ENCODE measurements at places on chromosomes 7 and 10.

DNA sequence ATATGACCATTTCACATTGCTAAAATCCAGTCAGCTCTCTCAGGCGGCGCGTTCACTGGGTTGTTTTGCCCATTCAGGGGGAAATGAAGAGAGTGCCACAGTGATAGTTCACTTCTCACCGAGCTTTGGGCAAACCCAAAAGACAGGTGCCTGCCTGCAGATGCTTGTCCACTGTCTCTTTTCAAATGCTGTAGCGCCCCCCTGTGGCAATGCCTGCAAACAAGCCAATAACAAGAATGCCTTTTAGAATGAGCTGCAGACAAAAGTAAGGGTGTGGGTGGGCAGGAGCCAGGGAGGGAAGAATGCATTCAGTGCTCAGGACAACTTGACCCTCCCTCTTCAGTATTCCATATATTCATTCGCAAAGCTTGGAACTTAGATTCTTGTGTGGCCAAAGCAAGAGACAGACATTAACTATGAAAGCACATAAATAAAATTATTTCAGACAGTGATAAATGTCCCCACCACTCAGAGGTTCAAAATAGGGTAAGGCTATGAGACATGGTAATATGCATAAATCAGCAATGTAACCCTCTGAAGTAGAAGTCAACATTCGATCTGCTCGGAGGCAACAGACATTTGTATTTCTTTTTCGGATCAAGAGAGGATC lies 86.9 kb downstream of the JAZF1 start:
- peaks cover 3% of the 10 kb centered on the region for H3K4me1 ChIP-seq
- H3K36me3 ChIP-seq = no peaks in the 10 kb centered on the region
- H3K4me3 ChIP-seq = no peak overlapping the region
- no peak overlapping the region for H3K27ac ChIP-seq
- peak; percentile 25 for DNase-seq
- H3K27me3 ChIP-seq = no peaks in the 10 kb centered on the region

- H3K4me3 ChIP-seq = no peak overlapping the region
- no peaks in the 10 kb centered on the region for H3K36me3 ChIP-seq
- no peak overlapping the region for H3K27ac ChIP-seq
Observed at GRCh38 chr10:58773944-58774343, 261.3 kb downstream of the BICC1 start.

GRCh38 chr10:76202777-76203176 lies 771.4 kb downstream of the LRMDA start:
- no peak overlapping the region for H3K27ac ChIP-seq
- H3K4me3 ChIP-seq = no peak overlapping the region
- H3K4me1 ChIP-seq = no peaks in the 10 kb centered on the region
- H3K27me3 ChIP-seq = no peaks in the 10 kb centered on the region

- H3K4me1 ChIP-seq = no peaks in the 10 kb centered on the region
- H3K4me3 ChIP-seq = no peak overlapping the region
- H3K27ac ChIP-seq = no peak overlapping the region
- no peak for DNase-seq
Observed at GRCh38 chr7:29764227-29764626, 42.1 kb upstream of the WIPF3 start.

- no peak for DNase-seq
- no peak overlapping the region for H3K27ac ChIP-seq
- no peak overlapping the region for H3K4me3 ChIP-seq
- peaks cover 17% of the 10 kb centered on the region for H3K36me3 ChIP-seq
- H3K27me3 ChIP-seq = no peaks in the 10 kb centered on the region
Observed at GRCh38 chr7:105036217-105037168, 22.5 kb downstream of the KMT2E start.

DNA sequence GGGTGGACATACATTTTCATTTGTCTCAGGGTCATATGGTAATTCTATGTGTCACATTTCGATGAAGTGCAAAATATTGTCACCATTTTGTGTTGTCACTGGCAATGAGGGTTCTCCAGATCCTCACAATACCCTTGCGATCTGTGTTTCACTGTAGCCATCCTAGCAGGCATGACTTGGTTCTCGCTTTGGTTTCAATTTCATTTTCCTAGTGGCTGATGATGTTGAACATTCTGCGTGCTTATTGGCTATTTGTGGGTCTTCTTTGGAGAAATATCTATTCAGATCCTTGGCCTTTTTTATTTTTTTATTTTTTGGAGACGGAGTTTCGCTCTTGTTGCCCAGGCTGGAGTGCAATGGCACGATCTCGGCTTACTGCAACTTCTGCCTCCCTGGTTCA lies 24.8 kb upstream of the MNX1 start:
- no peak for DNase-seq
- H3K36me3 ChIP-seq = no peaks in the 10 kb centered on the region
- H3K27me3 ChIP-seq = peaks cover 5% of the 10 kb centered on the region
- H3K27ac ChIP-seq = no peak overlapping the region
- H3K4me1 ChIP-seq = no peaks in the 10 kb centered on the region

DNA sequence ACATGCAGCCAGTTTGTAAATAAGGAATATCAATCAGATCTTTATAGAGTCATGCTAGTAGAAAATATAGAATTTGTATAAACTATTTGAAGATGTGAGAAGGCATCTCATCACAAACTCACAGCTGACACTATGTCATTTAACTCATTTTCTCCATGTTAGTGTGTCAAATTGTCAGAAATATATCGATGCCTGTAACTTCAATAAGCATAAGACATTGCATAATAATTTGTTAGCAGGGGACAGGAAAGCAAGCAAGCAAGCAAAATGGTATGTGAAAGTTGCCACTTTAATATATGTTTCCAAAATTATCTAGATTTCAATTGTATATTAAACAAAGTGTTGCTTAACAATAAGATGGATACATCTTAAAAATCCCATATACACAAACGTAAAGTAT lies 571.0 kb downstream of the ARL4A start:
- H3K27me3 ChIP-seq = no peaks in the 10 kb centered on the region
- no peak overlapping the region for H3K27ac ChIP-seq
- no peak overlapping the region for H3K4me3 ChIP-seq
- no peaks in the 10 kb centered on the region for H3K4me1 ChIP-seq
- no peaks in the 10 kb centered on the region for H3K36me3 ChIP-seq

GRCh38 chr7:92547579-92547978 lies 19.0 kb downstream of the RBM48 start:
- H3K27me3 ChIP-seq = no peaks in the 10 kb centered on the region
- H3K4me1 ChIP-seq = no peaks in the 10 kb centered on the region
- no peaks in the 10 kb centered on the region for H3K36me3 ChIP-seq
- no peak for DNase-seq
- H3K27ac ChIP-seq = no peak overlapping the region

DNA sequence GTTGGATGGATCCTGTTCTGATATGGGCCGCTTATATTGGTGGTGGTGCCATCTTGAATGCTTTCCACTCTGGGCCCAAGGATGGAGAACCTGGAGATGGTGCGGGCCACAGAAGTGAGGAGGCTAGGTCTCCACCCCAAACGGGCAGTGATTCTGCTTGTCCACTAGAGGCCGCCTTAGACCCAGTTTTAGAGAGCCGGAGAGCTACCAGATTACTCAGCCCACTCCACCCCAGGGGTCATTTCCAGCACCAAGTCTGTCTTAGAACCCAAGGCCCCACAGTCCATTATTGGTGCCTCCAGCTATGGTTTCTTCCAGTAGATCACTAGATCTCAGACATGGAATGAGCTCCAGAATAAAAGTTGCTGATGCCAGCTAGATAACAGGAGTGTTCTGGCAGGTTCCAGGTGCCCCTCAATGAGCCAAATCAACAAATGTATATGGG lies 11.8 kb upstream of the CAMK2G start:
- peak; percentile 57 for DNase-seq
- H3K27me3 ChIP-seq = no peaks in the 10 kb centered on the region
- H3K4me3 ChIP-seq = no peak overlapping the region
- no peaks in the 10 kb centered on the region for H3K36me3 ChIP-seq
- H3K27ac ChIP-seq = no peak overlapping the region
- H3K4me1 ChIP-seq = peaks cover 7% of the 10 kb centered on the region

DNA sequence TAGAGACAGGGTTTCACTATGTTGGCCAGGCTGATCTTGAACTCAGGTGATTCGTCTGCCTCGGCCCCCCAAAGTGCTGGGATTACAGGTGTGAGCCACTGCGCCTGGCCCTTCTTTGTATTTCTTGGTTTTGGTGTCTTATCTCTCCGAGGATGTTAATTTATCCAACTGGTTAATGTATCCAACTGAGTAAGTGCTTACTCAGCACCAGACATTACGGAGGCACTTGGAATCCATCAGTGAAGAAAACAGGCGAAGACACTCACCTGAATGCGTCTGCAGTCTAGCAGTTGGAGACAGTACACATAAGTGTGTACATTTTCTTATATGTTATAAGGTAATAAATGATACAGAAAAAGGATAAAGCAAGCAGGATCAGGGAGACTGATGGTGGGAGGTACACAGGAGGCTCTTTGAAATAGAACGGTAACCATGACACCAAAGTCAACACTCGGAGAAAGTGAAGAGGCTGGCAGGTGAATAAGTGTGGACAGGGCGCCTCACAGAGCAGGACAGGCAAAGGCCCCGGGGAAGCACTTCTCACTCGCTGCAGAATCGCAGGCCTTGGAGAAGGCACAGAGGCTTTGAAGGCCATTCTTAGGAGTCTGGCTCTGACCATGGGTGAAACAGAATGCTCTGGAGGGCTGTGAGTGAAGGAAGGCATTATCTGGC lies 73.1 kb downstream of the LANCL2 start:
- no peaks in the 10 kb centered on the region for H3K36me3 ChIP-seq
- peaks cover 48% of the 10 kb centered on the region for H3K4me1 ChIP-seq
- no peak for DNase-seq
- no peaks in the 10 kb centered on the region for H3K27me3 ChIP-seq
- no peak overlapping the region for H3K4me3 ChIP-seq

DNA sequence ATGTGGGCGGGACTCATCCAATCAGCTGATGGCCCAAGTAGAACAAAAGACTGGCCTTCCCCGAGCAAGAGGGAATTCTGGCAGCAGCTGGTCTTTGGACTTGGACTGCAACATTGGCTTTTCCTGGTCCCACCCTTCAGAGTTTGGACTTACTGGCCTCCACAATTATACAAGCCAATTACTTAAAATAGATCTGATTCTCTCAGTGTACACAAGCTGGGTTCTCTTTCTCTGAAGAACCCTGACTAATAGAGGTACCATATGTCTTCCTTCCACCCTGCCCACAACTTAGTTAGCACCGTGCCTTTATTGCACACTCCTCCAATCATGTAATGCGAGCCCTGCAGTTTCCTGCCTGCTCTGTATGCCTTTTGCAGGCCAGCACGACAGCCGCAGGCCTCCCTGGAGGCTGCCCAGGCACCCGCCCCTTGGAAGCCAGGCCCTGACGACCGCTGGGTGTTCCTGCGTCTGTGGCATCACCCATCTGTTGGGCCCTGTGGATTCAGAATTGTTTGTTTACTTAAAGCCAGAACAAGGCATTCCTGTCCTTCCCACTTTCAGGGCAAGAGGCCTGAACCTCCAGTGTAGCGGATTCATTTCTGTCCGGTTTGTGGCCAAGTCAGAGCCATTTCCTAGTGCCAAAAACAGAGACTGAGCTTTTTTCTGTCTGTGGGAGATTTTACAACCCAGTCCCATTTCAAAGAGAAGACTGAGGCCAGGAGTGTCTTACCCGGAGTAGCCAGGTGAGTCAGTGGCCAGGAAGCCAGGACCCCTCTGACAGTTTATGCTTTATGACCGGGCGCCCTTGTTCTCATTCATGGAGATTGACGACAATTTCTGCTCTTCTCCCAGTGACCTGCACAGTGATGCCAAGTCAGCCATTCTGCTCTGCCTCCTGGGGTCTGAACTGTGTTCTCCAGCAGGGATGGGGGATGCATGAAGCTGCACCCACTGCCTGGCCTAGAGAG lies 968 bp upstream of the INMT start:
- no peaks in the 10 kb centered on the region for H3K4me1 ChIP-seq
- H3K4me3 ChIP-seq = no peak overlapping the region
- H3K27me3 ChIP-seq = no peaks in the 10 kb centered on the region
- no peaks in the 10 kb centered on the region for H3K36me3 ChIP-seq

- DNase-seq = no peak
- H3K4me1 ChIP-seq = no peaks in the 10 kb centered on the region
- no peaks in the 10 kb centered on the region for H3K36me3 ChIP-seq
- H3K27me3 ChIP-seq = peaks cover 6% of the 10 kb centered on the region
Observed at GRCh38 chr10:86681047-86681446, 12.7 kb downstream of the LDB3 start.

DNA sequence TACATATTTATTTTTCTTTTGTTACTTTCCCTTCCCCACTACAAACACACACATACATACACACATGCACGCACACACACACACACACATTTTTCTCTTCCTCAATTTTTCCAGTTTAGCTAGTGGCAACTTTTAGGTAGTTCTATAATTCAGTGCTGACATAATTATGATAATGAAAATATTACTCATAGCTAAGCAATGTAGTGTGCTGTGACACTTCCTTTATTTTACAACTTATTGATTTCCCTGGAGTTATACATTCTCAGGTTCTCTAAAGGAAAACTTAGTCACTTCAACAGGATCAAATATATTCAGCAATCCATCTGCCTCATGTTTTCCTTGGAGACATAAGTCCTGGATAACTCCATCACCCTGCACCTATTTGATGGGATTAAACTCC lies 151.6 kb downstream of the CACNA2D1 start:
- no peak for DNase-seq
- no peaks in the 10 kb centered on the region for H3K36me3 ChIP-seq
- no peaks in the 10 kb centered on the region for H3K27me3 ChIP-seq
- H3K4me1 ChIP-seq = no peaks in the 10 kb centered on the region
- H3K4me3 ChIP-seq = no peak overlapping the region

- no peaks in the 10 kb centered on the region for H3K36me3 ChIP-seq
- no peaks in the 10 kb centered on the region for H3K27me3 ChIP-seq
- DNase-seq = no peak
- H3K4me1 ChIP-seq = peaks cover 6% of the 10 kb centered on the region
- no peak overlapping the region for H3K4me3 ChIP-seq
- no peak overlapping the region for H3K27ac ChIP-seq
Observed at GRCh38 chr10:4517746-4518145, 308.3 kb upstream of the AKR1E2 start.

DNA sequence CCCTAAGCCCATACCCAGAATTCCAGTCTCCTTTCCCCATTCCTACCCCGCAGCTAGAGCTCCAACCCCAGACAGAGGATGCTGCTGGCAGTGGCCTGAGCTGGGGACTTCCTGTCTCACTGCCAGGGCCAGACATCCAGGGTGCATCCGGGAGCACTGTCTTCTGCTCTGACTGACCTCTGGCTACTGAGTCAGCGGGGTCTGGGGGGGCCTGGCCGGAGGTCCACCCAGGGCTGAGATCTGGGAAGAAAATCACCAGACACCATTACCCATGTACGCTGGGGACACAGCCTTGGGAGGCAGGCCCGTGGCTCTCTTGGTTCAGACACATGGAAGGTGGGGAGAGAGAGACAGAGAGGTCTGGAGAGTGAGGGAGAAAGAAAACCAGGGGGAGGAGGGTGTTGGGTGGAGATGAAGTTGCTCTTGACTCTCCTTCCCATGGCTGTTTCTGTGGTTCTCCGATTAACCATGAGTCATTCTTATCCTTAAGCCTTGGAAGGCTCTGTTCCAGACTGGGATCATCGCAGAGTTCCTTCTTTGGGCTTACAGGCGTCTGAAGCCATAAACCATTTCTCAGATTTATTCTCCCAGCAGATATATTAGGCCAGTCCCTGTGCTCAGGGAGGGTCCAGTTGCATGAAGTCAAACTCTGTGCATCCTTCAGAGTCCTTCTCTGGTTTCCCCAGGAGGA lies 23.6 kb downstream of the TSPAN15 start:
- no peaks in the 10 kb centered on the region for H3K4me1 ChIP-seq
- no peaks in the 10 kb centered on the region for H3K27me3 ChIP-seq
- H3K4me3 ChIP-seq = no peak overlapping the region
- H3K27ac ChIP-seq = no peak overlapping the region
